ENCODE measurements at places on chromosomes 4 and X.

DNA sequence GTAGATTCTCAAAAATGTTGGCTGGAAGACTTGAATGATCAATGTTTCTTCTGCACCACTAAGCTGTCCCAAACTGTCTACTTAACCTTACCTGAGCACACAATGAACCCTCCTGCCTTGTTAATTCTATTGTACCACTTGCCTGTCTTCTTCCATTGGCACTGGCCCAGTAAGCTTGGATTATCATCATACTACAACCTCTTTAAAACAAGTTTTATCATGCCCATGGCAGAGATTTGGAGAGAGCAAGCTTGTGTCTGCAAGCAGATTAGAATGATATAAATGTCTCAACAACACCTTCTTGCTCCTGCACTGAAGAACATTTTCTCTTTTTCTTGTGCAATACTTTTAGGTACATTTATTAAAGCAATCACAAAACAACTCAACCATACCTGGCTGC is 74.0 kb upstream of the VMA21 start:
- no peak for DNase-seq

DNA sequence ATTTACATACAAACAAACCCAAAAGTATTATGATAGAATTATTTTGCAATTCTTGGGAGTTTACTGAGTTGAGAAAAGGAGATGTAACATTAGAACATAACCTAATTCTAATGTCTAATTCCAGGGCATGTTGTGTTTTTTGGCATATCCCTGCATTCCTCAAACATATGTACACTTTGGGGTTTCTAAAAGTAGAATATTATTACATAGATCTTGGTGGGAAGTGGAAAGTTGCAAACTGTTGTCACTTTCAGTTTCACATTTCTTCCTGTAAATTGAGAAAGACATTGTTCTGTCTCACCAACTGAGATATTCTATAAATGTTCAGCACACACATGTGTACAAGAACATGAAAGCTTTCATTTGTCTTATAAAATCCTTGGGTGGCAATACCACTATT is 24.4 kb upstream of the GBA3 start:
- no peak for DNase-seq

DNA sequence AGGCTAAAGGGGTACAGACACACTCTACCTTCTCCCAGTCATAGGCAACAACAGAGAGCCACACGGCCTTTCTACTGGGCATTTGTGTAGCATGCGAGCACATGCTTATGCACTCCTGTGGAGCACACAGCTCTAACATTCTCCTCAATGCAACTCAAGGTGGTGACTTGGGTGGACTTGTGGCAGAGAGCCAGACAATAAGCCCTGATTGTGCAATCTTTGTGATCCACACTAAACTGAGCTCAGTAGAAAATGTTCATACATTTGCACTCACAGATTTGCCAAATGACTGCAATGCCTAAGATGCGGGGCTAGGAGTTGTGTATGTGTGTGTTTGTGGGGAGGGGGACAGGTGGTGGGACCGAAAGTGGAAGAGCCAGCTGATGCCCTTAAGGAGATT is 31.4 kb upstream of the SETD7 start:
- DNase-seq: no peak

GRCh38 chr4:7922466-7922865 is 17.2 kb downstream of the AFAP1 start:
- DNase-seq: no peak

- peak; percentile 69 for DNase-seq
Measured at GRCh38 chr4:107719207-107719921, 670 bp downstream of the PAPSS1 start.

- DNase-seq: no peak
Measured at GRCh38 chrX:152899874-152900719, 2.2 kb downstream of the ZNF185 start.

GRCh38 chr4:8199594-8200301 is 658 bp downstream of the SH3TC1 start:
- no peak for DNase-seq

GRCh38 chr4:27428661-27429060 is 568.0 kb downstream of the STIM2 start:
- DNase-seq: no peak

DNA sequence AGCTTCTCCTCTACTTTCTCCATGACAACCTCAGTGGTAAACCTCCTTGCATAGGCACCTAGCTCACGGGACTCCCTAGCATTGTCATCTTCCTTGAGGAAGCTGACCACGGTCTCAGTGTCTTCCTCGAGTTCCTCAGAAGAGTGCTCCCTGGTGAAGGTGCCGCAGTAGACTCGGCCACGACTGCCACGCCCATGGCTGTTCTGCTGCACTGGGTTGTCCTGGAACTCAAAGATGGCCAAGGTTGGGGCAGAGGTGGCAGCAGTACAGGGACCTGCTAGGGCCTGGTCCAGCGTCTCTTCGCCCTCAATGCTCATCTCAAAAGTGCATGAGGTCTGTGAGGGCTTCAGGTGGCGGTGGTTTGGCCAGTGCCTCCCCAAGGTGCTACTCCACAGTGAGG is 147.9 kb upstream of the ARHGEF9 start:
- no peak for DNase-seq

GRCh38 chr4:146649232-146649631 is 10.5 kb downstream of the POU4F2 start:
- DNase-seq: no peak

- DNase-seq: no peak
Measured at GRCh38 chr4:25345744-25346143, 31.3 kb upstream of the ANAPC4 start.
